ENCODE measurements at places on chromosomes 6 and 20.

- peak overlapping the region; percentile 35 for H3K27ac ChIP-seq
- H3K36me3 ChIP-seq: no peaks in the 10 kb centered on the region
- no peak for DNase-seq
- H3K4me1 ChIP-seq: peaks cover 27% of the 10 kb centered on the region
- no peaks in the 10 kb centered on the region for H3K27me3 ChIP-seq
- no peak overlapping the region for H3K4me3 ChIP-seq
These were observed 55.2 kb upstream of the ADGRF1 start for GRCh38 chr6:47097092-47097945.

GRCh38 chr6:51843456-51844056, 243.9 kb downstream of the PKHD1 start:
- peaks cover 3% of the 10 kb centered on the region for H3K27me3 ChIP-seq
- DNase-seq: no peak
- H3K4me1 ChIP-seq: no peaks in the 10 kb centered on the region

DNA sequence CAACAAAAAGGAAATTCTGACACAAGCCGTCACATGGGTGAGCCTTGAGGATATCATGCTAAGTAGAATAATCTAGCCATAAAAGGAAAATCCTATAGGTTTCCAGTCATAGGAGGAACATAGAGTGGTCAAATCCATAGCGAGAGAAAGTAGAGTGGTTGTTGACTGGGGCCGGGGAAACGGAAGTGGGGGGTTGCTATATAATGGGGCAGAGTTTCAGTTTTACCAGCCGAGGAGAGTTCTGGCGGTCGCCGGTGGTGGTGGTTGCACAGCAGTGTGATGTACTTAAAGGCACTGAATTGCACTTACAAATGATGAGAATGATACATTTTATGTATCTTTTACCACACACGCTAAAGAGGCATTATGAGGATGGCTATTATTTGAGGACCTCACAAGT, 4.9 kb downstream of the GPR31 start:
- no peak for DNase-seq
- H3K36me3 ChIP-seq: no peaks in the 10 kb centered on the region
- H3K27ac ChIP-seq: no peak overlapping the region
- H3K27me3 ChIP-seq: no peaks in the 10 kb centered on the region

- H3K4me1 ChIP-seq: no peaks in the 10 kb centered on the region
- no peak overlapping the region for H3K4me3 ChIP-seq
- no peaks in the 10 kb centered on the region for H3K36me3 ChIP-seq
- no peak overlapping the region for H3K27ac ChIP-seq
- peaks cover 10% of the 10 kb centered on the region for H3K27me3 ChIP-seq
- DNase-seq: no peak
These were observed 520.2 kb downstream of the DOK5 start for GRCh38 chr20:54995553-54995952.

DNA sequence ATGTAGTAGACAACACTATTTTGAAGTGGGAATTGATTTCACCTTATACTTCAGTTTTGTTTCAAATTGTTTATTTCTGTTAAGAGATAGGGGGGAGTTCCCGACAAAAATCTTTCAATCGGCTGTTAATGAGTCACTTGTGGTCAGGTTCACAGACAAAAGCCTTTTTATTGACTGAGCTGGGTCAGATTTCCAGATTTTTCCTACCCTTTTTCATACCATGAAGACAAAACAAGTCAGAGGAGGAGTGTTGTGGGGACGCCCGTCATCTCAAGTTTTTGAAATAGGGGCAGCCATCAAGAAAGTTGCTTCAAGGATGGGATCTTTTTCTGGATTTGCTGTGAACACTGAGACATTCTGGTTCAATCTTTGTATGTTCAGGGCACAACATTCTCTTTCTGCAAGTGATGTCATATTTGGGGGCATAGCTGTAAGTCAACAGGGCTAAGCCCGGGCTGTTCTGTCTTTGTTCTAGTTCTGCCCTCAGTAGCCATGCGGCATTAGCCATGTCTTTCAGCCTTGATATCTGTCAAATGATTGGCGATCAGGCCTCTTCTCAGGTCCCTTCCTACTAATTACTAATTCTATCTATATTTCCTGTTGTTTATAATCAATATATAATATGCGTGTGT, 496.0 kb upstream of the MARCKS start:
- H3K4me1 ChIP-seq: peaks cover 61% of the 10 kb centered on the region
- H3K27me3 ChIP-seq: no peaks in the 10 kb centered on the region
- DNase-seq: no peak
- no peaks in the 10 kb centered on the region for H3K36me3 ChIP-seq

- no peak overlapping the region for H3K27ac ChIP-seq
- H3K36me3 ChIP-seq: no peaks in the 10 kb centered on the region
- no peaks in the 10 kb centered on the region for H3K27me3 ChIP-seq
- H3K4me3 ChIP-seq: no peak overlapping the region
- H3K4me1 ChIP-seq: no peaks in the 10 kb centered on the region
These were observed 26.0 kb upstream of the TRDN start for GRCh38 chr6:123662757-123663156.

GRCh38 chr6:13729891-13730290, 18.3 kb upstream of the RANBP9 start:
- no peaks in the 10 kb centered on the region for H3K36me3 ChIP-seq
- H3K27ac ChIP-seq: peak overlapping the region; percentile 23
- no peak overlapping the region for H3K4me3 ChIP-seq
- H3K4me1 ChIP-seq: peaks cover 18% of the 10 kb centered on the region
- H3K27me3 ChIP-seq: no peaks in the 10 kb centered on the region

GRCh38 chr6:35573495-35574110, 60.9 kb upstream of the TULP1 start:
- H3K27me3 ChIP-seq: no peaks in the 10 kb centered on the region
- DNase-seq: no peak
- no peak overlapping the region for H3K4me3 ChIP-seq

DNA sequence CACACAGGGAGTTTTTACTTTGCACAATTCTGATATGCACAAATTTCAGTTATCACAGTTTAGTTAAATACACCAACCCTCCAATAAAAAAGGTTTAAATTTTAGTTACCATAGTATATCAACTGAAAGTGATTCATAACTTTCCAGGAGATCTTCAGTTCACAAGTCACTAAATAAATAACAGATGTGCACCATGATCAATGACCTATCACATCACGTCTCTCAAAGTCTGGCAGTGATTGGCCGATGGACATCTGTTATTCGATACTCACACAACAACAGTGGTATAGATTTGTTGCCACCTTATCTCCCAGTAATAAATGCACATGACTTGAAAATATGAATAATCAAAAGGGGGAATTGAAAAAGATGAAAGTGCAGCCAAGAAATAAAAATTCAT, 66.8 kb upstream of the PTCHD4 start:
- no peak for DNase-seq
- no peaks in the 10 kb centered on the region for H3K27me3 ChIP-seq
- H3K36me3 ChIP-seq: no peaks in the 10 kb centered on the region
- no peak overlapping the region for H3K27ac ChIP-seq
- H3K4me3 ChIP-seq: no peak overlapping the region
- H3K4me1 ChIP-seq: no peaks in the 10 kb centered on the region

DNA sequence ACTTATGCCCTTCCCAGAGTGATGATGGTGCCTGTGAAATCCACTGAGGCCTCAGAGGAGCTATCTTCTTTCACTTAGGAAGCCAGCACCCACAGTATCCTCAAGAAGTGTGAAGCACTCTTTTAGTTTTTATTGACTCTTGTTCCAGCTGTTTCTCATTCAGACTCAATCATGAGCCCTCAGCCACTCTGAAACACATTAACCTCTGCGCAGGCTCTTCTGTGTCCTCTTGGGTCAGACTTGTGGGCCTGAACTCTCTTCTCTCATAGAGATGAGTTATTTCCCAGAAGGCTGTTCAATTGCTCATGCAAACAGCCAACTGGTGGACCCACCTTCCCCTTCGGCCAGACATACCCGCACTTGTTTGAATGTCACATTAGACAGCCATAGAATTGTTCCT, 27.8 kb upstream of the PREP start:
- no peaks in the 10 kb centered on the region for H3K27me3 ChIP-seq
- no peak overlapping the region for H3K27ac ChIP-seq
- H3K4me3 ChIP-seq: no peak overlapping the region

- no peak overlapping the region for H3K4me3 ChIP-seq
- peaks cover 25% of the 10 kb centered on the region for H3K4me1 ChIP-seq
- DNase-seq: no peak
- H3K36me3 ChIP-seq: no peaks in the 10 kb centered on the region
- H3K27me3 ChIP-seq: no peaks in the 10 kb centered on the region
- peak overlapping the region; percentile 79 for H3K27ac ChIP-seq
These were observed 79.5 kb upstream of the RNF217 start for GRCh38 chr6:124882579-124883393.

Data from RWPE2 (cell line).